ENCODE measurements at places on chromosomes 13 and 19. TPM values are rescaled to one million over a fixed set of nuclear protein-coding genes. Genes with fewer than 3 reads are reported as not detected.
A peak's percentile ranks its signal among the peaks of the same experiment; 100 is the strongest.

DNA sequence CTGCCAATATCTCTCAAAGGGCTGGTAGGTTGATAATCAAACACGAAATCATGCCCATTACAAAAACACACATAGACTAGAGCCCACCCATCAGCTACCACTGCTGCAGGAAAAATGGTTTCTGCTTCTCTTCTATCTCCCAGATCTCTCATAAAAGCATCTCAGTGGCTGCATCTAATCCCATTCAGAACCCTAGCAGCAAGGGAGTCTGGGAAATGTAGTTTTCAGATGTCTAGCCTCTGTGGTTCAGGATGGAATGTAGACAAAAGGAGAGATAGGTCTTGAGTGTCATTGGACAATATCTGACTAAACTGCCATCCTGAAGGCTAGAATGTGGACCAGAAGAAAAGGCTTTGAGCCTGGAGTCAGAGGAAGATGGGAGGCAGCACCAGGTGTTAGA, 32.1 kb downstream of the RDH8 start:
- DNase-seq = no peak

KBTBD6 gene
- polyA plus RNA-seq = 6.7 TPM

ACER1 gene
- not detected for polyA plus RNA-seq

- peak; percentile 55 for DNase-seq
Measured at GRCh38 chr13:34208336-34208735, 390.4 kb downstream of the RFC3 start.

IL4I1 gene
- polyA plus RNA-seq = 0.21 TPM

CYP4F11 gene
- not detected for polyA plus RNA-seq

DNA sequence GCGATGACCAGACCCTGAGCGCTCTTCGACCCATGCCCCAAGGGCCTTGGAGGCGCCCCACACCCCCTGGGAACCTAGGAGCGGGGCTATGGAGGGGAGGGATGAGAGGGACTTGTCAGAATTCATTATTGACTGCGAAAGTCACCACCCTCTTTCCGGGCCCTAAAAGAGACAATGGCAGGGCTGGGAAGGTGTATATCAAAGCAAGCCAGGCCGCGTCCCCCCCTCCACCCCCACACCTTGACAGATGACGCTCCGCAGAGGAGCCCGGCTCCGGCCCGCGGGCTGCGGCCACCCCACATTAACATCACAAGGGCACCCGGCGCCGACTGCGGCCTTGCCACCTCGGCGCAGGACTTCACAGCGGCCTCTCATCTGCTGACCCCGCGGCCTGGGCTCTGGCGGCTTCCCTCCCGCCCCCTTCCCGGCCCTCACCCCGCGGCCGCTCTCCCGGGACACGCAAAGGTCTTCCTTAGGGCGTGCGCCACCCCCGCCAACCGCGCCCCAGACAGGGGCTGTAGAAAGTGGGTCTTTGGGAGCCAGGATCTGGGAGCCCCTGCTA, 2.4 kb downstream of the CDX2 start:
- DNase-seq = no peak

DCLK1 gene
- 2.9 TPM for polyA plus RNA-seq

DNA sequence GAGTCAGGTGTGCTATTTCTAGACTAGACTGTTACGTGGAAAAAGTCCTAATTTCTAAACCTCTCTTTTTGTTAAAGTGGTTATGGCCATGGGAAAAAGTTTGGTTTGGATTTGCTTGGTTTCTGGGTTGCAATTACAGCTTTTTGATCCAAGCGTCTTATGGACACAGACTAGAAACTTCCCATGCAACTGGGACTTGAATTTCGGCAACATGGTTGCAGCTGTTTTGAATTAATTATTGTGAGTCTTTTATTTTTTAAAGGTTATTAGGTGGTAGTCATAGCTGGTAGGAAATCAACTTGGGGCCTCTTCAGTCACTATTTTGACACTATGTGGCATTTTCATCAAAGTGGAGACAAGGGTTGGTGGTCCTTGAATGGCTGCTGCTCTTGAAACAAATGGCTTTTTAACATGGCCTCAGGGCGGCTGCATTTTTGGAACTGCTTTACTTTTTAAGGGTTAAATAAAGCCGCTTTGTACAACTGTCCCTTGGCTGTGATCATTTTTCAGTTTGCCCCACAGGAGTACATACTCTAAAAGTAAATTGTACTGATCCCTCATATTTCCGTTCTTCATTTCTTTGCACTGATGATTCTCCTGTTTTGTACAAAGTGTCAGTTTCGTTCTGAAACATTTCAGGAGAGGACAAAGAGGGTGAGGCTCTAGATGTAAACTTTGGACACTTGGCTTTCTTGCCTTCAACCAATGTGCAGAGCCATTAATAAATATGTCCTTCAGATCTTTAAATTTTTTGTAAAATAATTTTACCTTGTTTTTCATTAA, 15.9 kb downstream of the HNRNPM start:
- no peak for DNase-seq

DNA sequence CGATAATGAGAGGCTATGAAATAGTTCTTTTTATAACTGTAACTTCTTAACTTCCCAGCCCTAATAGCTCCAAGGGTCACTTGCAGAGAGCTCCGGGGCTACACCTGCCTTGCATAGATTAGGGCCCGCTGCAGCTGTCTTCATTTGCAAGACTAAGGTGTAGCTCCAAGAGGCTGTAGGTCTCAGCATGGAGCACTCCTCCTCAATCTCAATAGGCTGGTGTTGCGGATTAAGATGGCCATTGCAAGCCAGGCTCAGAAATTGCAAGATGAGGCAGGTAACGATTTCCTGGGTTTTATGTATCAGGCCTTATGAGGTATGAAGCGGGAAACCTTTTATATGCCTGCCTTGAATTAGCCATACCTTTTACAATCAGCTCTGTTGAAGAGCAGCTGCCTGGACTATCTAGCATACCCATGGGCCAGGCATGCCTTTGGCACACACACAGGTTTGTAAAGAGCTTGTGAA, 185.7 kb downstream of the TM9SF2 start:
- no peak for DNase-seq

GRCh38 chr13:56332671-56333070, 808.0 kb upstream of the PRR20A start:
- DNase-seq = no peak

FXYD1 gene
- 3.6 TPM for polyA plus RNA-seq

DNA sequence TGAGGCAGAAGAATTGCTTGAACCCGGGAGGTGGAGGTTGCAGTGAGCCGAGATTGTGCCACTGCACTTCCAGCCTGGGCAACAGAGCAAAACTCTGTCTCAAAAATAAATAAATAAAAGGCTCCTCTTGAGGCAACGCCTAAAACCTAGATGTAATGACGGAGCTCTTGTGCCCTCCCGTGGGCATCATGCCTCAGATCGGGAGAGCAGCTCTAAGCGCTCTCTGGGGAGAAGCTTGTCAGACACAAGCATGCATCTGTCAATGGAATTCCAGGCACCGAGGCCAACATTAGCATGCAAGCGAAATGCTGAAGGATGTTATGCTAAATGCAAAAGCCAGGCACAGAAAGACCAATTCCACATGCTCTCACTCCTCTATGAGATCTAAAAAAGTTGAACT, 45.6 kb upstream of the MRI1 start:
- DNase-seq = peak; percentile 83

DNA sequence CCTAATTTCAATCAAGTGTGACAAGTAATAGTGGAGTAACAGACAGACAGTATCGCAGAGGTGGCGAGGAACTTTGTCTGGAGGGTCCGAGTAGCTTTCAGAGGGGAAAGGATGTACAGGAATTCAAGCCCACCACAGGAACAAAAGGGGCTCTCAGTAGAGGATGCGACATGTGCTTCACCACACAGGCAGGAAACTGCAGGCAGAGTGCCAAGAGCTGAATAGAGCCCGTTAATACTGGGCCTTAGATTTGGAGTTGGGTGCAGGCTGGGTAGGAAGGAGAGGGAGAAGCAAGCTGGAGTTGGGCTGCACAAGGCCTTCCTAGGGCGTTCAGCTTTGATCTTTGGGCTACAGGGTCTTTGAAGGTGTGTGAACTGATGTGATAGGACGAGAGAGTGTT, 1.2 kb downstream of the CCDC70 start:
- DNase-seq = no peak

DNA sequence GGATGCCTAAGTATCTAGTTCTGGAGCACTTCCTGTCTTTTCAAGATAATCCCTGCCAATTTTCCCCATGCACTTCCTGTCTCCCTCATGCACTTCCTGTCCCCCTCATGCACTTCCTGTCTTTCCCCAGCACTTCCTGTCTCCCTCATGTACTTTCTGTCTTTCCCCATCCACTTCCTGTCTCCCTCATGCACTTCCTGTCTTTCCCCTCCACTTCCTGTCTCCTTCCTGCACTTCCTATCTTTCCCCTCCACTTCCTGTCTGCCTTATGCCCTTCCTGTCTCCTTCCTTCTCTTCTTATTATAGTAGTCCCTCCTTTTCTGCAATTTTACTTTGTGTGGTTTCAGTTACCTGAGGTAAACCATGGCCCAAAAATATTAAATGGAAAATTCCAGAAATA, 3.0 kb upstream of the TNNT1 start:
- DNase-seq = no peak

PLPPR3 gene
- 0.19 TPM for polyA plus RNA-seq

- DNase-seq = no peak
Measured at GRCh38 chr13:37667702-37668101, 69.1 kb upstream of the POSTN start.

SIGLECL1 gene
- polyA plus RNA-seq = not detected

DNA sequence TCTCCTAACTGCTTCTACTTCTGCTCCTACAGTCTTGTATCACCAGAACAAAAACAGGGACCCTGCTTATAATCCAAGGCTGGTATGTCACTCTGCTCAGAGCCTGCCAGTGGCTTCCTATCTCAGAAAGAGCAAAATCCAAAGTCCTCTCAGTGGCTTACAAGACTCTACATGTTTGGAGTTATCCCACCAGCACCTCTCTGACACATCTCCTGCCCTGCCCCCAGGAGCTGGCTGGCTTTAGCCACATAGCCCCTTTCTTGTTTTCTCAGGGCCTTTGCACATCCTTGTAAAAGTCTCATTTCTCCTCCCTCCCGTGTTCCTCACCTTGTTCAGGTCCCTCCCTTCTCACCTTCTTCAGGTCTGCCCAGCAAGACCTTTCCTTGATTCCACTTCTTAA, 2.2 kb upstream of the KCTD12 start:
- no peak for DNase-seq

CASP14 gene
- polyA plus RNA-seq = not detected

CACNG8 gene
- 0.01 TPM for polyA plus RNA-seq

DNA sequence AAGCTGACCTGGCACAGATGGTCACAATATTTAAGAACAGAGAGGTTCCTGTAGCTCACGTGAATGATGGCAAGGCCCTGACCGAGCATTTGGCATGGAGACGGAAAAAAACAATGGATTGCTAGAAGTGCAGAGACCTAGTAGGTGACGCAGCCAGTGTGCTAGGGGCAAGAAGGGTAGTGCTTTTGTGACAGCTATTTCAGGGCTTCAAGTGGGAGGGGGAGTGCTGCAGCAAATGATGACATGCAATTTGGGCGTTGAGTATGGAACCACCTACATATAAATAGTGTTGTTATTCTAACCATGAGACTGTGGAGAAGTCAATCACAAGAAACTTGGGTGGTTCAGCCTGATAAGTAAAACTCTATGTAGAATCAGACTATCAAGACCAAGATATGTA, 65.7 kb upstream of the IL17D start:
- DNase-seq = no peak

GRCh38 chr13:97786510-97786909, 167.0 kb upstream of the IPO5 start:
- DNase-seq = no peak
